ENCODE measurements at places on chromosomes 16 and 17.

DNA sequence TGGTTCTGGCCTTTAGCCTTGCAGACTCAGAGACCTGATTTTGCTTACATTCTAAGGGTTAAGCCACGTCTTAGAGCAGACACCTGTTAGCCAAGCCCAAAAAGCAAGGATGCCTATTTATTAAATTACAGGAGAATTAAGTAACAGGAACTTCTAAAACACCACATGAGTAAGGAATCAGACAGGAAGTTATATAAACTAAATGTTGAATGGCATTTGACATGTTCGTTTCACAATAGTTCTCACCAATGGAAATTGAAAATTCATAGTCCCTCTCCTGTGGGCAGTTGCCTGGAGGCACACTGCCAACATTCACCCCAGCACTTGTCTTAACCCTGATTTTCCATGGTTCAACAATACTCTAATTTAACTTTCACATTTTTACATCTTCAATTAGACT, 9.0 kb downstream of the KRTAP9-7 start:
- no peak for DNase-seq

- DNase-seq: no peak
These were observed 14.1 kb downstream of the MAPT start for GRCh38 chr17:45908460-45908859.

DNA sequence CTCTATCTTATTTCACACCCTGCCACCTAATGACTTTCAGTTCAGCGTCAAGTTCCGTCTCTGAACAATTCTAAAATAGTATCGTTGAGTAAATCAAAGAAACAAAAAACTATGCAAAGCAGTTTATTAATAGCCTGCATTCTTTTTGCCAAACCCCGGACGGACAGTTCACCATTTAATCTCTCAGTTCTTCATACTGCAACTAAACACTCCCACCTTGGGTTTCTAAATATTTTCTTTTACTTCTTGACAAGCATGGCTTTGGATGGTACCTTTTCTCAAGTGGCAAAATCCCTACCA, 1.2 kb downstream of the MYH11 start:
- DNase-seq: no peak

GRCh38 chr17:43784628-43785101, 4.4 kb downstream of the CFAP97D1 start:
- DNase-seq: no peak

DNA sequence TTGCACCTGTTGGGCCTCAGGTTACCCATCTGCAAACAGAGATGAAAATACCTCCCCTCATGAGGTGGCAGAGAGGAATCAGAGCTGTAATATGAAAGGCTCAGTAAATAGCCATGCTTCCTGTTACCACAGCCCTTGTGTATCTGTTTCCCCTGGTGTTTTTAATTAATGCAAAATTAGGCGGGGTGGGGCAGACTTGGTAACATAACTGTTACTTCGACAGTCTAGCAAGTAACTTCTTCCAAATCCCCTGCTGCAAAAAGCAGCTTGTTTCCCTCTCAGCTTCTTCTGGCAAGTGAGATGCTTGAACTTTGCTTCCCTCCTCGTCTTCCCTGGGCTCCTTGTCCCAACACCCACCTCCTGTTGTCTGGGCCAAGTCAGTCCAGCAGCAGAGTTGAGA, 381.5 kb downstream of the CPPED1 start:
- DNase-seq: no peak

GRCh38 chr16:30179195-30179594, 4.2 kb upstream of the CORO1A start:
- no peak for DNase-seq
